ENCODE measurements at places on chromosomes 6 and 20.

GRCh38 chr6:99789767-99790166 lies 183.1 kb downstream of the PRDM13 start:
- no peak for DNase-seq

- peak; percentile 73 for DNase-seq
Measured at GRCh38 chr6:11770546-11771466, 7.8 kb downstream of the ADTRP start.

DNA sequence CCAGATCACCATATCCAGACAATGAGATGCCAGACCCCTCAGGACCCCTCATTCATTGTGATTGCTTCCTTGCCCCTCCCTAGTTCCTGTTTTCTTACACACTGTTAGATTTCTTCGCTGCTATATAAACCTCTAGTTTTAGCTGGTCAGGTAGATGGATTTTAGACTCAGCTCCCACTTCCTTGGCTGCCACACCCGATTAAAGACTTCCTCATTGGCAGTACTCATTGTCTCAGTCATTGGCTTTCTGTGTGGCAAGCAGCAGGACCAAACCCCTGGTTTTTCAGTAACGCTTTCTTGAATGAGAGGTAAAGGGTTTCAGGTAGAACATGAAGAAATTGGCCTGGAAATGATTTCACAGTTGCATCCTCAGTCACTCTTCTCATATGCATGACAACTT lies 47.9 kb downstream of the QRSL1 start:
- no peak for DNase-seq

- DNase-seq, result no peak
Measured at GRCh38 chr6:159056899-159057298, 12.1 kb upstream of the TAGAP start.

DNA sequence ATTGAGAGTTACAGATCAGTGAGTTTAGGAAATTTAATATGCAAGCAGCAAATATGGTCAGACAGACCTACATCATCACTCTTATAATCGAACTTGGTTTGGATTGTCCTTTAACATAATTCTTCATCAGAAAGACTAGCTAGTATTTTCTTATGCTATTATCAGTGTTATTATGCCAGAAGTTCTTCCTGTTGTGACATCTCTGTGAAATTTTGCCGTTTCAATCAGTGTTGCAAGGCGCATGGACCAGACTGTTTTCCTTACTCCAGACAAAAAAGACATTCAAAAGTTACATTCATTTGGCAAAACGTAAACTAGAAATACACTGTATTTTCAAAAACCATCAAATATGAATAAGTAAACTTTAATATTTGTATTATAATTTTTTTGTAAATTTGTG lies 5.7 kb upstream of the TENT5A start:
- no peak for DNase-seq

GRCh38 chr6:89978749-89979145 lies 84.5 kb downstream of the GJA10 start:
- DNase-seq, result no peak

DNA sequence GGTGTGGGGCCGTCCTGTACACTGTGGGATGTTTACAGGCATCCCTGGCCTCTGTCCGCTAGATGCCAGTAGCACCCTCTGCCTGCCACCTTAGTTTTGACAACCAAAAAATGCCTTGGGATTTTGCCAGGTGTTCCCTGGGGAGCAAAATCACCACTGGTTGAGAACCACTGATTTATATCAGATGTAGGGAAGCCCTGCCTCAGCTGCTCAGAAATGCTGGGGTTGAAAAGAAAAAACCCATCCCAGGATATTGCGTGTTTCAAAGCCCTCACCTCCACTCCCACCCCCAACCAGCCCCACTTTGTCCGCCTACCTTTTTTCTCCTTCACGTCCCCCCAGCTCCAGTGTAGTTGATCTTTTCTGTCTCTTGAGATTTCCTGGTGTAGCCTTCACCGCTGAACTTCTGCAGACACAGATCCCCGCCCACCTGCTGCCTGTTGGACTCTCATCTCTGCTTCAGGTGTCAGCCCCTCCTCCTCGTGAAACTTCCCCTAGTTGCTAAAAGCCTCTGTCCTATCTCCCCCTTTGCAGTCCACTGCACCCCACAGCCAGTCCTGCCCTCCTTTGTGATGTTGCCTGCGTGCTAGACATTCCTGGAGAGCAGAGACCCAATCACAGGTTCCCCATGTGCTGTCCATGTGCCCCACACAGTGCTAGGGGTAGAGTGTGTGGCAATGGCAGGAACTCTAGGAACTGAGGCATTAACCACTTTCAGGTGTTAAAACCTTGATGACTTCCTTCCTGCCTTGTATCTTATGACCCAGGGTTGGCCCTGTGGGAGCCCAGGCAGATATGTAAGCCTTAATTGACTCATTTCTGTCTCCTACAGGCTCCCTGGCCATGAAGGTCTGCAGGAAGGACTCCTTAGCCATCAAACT lies 98.9 kb downstream of the TBC1D7 start:
- peak; percentile 23 for DNase-seq

GRCh38 chr6:97870273-97870672 lies 587.3 kb upstream of the MMS22L start:
- DNase-seq, result no peak

DNA sequence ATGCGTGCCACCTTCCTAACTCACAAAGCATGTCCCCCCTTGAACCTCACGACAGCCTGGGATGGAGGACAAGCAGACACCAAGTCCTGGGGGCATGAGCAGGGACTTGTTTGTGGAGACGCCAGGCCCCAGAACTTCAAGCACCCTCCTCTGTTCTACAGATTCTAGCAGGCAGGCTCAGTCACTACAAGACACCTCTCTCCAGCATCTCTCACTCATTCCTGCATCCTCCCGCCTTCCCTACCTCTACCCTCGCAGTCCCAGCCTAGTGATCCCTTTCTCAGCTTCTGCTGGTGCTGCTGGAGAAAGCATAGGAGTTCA lies 3.7 kb downstream of the LRP11 start:
- no peak for DNase-seq

GRCh38 chr6:55713436-55713835 lies 134.4 kb upstream of the HMGCLL1 start:
- no peak for DNase-seq

GRCh38 chr20:7146552-7147219 lies 379.2 kb downstream of the BMP2 start:
- no peak for DNase-seq

DNA sequence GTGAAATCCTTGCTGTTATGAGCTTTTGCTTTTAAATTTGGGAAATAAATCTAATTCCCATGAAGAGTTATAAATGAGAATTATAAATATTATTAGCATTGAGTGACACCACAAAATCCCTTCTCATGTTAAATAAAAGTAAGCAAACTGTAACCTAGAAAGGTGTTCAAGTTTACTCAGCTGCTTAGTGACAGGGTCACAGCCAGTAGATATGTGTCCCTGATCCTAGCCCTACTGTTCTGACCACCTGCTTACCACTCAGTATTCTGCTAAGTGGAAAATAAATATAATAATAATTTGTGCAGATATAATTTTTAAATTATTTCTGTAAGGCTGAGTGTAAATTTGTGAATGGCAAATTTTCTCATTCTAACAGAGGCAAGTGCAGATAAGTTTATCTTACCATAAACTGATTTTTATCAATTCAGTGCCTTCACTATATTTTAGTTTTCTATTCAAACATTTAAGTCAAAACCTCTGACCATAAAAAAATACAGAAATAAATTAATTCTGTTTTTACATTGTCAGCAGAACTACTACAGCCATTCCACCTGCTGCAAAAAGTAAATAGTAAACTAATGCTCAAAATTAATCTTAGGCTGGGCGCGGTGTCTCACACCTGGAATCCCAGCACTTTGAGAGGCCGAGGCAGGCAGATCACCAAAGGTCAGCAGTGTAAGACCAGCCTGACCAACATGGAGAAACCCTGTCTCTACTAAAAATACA lies 118.2 kb downstream of the TENT5A start:
- no peak for DNase-seq

- DNase-seq, result no peak
Measured at GRCh38 chr6:123213921-123214320, 217.9 kb downstream of the CLVS2 start.

- no peak for DNase-seq
Measured at GRCh38 chr6:155765275-155766194, 309.9 kb upstream of the NOX3 start.

- DNase-seq, result no peak
Measured at GRCh38 chr6:105884426-105884825, 201.7 kb upstream of the PRDM1 start.

- no peak for DNase-seq
Measured at GRCh38 chr6:159127701-159128100, 41.5 kb upstream of the FNDC1 start.

- DNase-seq, result no peak
Measured at GRCh38 chr6:20983961-20984360, 449.7 kb downstream of the CDKAL1 start.

GRCh38 chr6:137087902-137088301 lies 43.1 kb upstream of the IL20RA start:
- no peak for DNase-seq

DNA sequence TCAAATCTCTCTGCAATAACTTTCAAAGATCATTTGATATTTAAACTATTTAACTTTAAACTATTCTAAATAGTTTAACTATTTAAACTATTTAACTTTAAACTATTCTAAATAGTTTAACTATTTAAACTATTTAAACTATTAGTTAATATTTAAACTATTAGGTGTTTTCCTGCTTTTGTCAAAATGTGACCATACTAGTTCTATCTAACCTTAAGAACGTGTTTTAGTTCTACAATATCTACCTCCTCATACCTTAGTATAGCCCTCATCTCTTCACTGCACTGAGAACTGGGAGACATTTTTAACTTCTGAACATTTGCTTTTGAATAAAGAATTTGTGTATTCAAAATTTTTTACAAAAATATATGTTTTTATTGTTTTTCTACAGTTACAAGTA lies 429.1 kb downstream of the ADGRB3 start:
- no peak for DNase-seq

DNA sequence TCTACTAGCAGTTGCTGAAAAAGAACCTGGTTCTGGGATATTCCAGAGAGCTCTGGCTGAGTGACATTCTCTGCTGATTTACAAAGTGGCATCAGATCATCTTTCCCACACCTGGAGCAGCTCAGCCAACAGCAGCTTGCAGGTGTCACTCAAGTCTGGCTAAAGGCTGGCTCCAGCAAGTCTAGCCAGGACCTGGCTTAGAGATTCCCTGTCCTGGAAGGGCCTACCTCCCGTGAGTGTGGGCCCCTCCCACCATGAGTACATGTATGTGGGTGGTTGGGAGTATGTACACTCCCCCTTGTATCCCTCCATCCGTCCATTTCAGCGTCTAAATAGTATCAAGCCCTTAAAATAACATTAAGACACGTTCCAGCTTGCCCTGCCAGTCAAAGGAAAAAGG lies 539.3 kb upstream of the ID4 start:
- DNase-seq, result no peak

DNA sequence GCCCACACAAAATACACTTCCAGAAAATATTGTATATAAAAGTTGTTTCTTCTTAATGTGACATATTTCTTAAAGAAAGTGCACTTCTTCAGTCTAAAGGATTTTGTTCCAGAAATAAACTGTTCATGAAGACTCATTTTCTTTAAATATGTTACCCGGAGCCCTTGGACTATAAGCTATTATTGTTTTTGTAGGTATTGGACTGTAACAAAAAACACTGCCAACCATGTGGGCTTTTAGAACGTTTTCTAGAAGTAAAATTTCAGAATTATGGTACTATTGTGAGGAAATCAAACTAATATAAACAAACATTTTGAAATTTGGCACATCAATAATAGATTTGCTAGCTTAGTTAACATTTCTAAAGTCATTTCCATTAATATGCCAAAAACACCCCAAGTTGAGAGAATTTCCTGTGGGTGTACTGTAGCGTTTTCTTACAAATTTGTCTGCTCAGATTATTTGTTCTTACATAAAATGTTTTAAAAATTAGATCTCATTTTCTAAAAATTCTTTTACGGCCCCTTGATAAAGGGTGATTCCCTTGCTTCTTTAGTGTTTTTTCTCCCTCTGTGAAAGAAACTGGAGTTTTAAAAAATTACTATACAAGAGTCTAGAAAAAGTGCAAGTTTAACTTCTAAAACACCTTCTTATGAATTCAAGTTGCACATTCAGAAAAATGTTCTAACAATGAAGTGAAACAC lies 3.4 kb downstream of the NKX2-4 start:
- DNase-seq, result no peak

GRCh38 chr6:168242940-168243225 lies 76.7 kb downstream of the DACT2 start:
- no peak for DNase-seq

GRCh38 chr6:107118976-107119375 lies 3.7 kb upstream of the BEND3 start:
- DNase-seq, result no peak

DNA sequence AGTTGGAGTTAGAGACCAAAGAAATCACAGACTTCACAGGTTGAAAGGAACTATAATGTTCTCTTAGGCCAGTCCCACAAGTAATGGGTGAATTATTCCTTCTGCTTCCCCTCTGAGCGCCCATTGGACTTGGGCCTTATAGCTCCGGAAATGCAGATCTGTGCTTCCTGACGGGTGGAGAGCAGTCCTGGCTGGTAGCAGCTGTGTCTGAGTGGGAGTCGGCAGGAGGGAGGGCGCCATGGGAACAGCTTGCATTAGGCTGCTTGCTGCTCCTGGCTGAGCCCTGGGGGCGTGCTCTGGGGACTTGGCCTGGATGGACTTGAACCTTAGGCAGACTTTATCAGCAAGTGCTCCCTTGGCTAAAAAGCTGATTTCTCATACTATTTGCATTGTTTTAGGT lies 18.4 kb upstream of the NUP153 start:
- DNase-seq, result no peak

- no peak for DNase-seq
Measured at GRCh38 chr6:21199262-21199661, 394.3 kb upstream of the SOX4 start.

DNA sequence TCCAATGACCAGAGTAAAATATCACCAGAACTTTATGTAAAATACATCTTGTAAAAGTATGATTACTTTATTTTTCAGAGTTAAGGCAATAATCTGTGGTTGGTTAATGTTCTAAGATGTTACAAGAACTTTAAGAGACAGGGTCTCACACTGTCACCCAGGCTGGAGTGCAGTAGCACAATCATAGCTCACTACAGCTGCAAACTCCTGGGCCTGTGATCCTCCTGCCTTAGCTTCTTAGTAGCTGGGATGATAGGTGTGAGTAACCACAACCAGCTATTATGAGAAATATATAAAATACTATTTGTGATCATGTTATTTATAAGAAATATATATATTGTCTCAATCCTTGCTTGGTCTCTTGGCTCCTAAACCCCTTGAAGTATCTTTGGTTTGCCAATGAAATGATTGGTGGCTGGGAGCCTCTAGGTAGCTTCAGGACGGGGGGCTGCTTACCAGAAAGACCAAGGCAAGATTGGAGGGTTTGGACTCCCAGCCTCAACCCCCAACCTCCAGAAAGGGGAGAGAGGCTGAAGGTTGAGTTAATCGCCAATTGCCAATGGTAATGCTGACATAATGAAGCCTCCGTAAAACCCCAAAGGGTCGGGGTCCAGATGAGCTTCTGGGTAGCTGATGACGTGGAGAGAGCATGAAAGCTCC lies 15.4 kb downstream of the SOD2 start:
- no peak for DNase-seq

- peak; percentile 31 for DNase-seq
Measured at GRCh38 chr20:36998652-36999051, 47.1 kb upstream of the SAMHD1 start.

GRCh38 chr20:25318471-25319240 lies 70.8 kb downstream of the PYGB start:
- DNase-seq, result peak; percentile 47

- DNase-seq, result peak; percentile 63
Measured at GRCh38 chr20:44683263-44684046, 31.7 kb upstream of the CCN5 start.

Data from CD4-positive, alpha-beta T cell treated with Interleukin-15 for 1 hour (primary cell).